ENCODE measurements at places on chromosomes 3 and 15. TPM values are rescaled to one million over a fixed set of nuclear protein-coding genes. Genes with fewer than 3 reads are reported as not detected.

DNA sequence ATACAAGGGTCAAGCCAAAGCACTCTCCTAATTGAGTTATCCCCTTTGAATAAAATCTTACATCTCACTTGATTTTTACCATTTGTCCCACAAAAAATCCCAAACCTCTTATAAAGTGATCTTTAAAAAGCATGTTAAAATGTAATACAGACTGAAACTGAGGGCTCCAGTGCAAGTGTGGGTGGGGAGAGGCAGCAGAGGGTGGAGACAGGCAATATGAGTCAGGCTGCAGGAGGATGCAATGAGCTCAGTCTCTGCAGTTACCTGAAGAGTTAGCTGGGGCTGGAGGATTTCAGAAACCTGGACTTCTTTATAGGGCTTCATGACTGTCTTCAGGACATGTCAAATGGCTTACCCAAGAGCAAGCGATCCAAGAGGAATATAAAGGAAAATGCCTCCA lies 14.2 kb upstream of the COLQ start:
- H3K4me1 ChIP-seq: no peaks in the 10 kb centered on the region
- DNase-seq: no peak
- H3K36me3 ChIP-seq: no peaks in the 10 kb centered on the region
- H3K27me3 ChIP-seq: no peaks in the 10 kb centered on the region

TTLL13 gene
- total RNA-seq: 1.0 TPM

AADACL2 gene
- not detected for total RNA-seq

- no peaks in the 10 kb centered on the region for H3K36me3 ChIP-seq
- H3K27me3 ChIP-seq: no peaks in the 10 kb centered on the region
- H3K4me3 ChIP-seq: no peak overlapping the region
Observed at GRCh38 chr3:15102836-15103235, 3.9 kb upstream of the RBSN start.

ATP10A gene
- 0.02 TPM for total RNA-seq

- no peak overlapping the region for H3K27ac ChIP-seq
- no peaks in the 10 kb centered on the region for H3K4me1 ChIP-seq
Observed at GRCh38 chr15:77440378-77440999, 19.8 kb downstream of the HMG20A start.

GRCh38 chr3:150142936-150143335 lies 172.2 kb upstream of the PFN2 start:
- H3K27ac ChIP-seq: no peak overlapping the region
- no peaks in the 10 kb centered on the region for H3K36me3 ChIP-seq
- no peak overlapping the region for H3K4me3 ChIP-seq
- no peaks in the 10 kb centered on the region for H3K4me1 ChIP-seq

All from HCT116 (cell line).